Myocyte (in vitro differentiated cells): ENCODE measurements at places on chromosomes 3 and 15.
A peak's percentile ranks its signal among the peaks of the same experiment; 100 is the strongest.

DNA sequence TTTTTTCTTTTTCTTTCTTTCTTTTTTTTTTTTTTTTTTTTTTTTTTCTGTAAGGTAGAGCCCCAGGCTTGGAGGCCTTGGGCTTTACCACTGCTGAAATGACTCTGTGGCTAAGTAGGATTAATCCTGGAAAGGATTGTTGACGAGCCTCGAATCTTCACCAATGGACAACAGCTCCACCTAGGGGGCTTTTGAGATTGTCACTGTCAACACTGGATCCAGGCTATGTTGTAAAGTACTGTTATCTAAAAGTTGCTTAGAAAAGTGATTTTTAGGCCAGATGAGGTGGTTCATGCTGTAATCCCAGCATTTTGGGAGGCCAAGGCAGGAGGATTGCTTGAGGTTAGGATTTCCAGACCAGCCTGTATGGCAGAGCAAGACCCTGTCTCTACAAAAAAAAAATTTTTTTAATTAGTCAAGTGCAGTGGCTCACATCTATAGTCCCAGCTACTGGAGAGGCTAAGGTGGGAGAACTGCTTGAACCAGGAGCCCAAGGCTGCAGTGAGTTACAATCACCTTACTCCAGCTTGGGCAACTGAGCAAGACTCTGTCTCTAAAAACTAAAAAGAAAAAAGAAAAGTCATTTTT, 41.6 kb downstream of the KLHL18 start:
- peak; percentile 86 for DNase-seq

DNA sequence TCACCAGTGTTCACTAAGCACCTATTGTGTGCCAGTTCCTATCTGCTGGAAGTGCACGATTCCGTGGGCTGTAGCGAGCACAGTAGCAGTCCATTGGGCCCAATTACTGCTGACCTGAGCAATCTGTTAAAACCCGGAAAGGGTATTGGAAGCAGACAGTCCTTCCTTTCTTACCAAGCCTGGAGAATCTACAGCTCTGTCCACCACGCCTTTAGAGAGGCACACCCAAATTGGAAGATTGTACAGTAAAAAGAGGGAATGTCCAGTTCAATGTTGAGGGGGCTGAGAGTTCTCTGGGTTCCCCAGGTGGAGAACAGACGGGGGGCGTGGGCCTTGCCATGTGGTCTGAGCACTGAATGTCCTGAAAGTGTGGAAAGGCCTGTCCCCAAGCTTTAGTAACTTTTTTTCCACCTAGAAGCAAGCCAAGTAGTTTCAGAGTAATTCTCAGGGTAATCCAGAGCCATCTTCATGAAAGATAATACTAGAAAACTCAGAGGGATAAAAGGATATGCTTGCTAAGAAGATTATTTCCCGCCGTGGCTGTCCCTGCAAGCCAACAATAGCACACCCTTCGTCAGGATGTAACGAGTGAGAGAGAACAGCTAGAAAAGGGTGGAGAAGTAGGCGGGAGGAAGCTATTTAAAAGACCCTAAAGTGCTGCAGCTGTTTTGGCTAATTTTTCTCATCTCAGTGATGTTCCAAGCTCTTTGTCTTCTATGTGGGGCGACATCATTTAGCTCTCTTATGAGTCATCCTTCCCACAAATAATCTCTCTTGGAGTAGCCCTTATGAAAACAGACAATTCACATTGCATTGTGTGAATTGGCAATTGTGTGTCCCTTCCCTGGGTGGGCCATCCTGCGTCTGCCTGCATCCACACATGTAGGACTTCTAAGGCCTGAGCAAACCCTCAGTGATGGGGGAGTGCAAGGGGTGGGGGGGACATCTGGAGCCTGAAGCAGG, 181.0 kb downstream of the ATG7 start:
- DNase-seq = peak; percentile 86

- DNase-seq = no peak
Observed at GRCh38 chr15:71250936-71251583, 135.8 kb downstream of the THSD4 start.

DNA sequence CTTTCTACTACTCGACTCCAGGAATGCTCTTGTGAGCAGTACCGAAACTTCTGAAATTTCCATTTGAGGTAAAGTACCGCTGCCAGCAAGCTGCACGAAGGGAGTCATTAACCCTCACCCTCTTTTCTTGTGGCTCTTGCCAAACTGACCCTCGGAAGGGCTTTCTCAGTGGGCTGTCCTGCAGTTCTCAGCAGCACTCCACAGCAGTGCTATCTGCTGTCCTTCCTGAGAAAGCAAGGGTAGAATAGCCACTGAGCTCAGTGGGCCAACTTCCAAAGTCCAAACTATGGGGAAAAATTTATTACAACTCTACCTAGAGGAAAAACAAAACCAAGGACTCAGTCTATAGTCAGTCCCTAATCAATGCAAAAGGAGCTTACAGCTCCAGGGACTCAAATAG, 38.5 kb upstream of the COL8A1 start:
- no peak for DNase-seq

GRCh38 chr3:184631472-184631861, 69.9 kb downstream of the EPHB3 start:
- DNase-seq = no peak

- DNase-seq = peak; percentile 96
Observed at GRCh38 chr3:172129850-172130716, 90.7 kb downstream of the FNDC3B start.

- peak; percentile 78 for DNase-seq
Observed at GRCh38 chr3:62238431-62238830, 134.9 kb downstream of the FEZF2 start.

DNA sequence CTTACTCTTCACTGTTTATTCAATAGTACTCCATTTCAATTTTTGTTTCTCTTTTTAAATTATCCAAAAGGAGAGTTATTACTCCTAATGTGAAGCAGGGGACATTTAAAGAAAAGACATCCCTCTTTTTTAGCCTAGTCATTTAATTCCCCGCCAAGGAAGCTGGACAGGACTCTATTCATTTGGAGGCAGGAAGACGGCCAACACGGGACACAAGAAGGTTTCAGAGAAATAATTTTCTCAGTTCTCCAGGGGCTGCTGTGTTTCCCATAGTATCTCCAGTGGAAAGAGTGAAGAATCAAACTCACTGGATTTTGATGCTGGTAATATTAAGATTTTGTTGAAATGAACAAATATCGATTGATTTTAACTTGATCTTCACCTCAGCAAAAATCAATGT, 833.7 kb downstream of the ROBO2 start:
- DNase-seq = no peak

GRCh38 chr15:99537344-99537743, 28.4 kb upstream of the MEF2A start:
- peak; percentile 53 for DNase-seq

DNA sequence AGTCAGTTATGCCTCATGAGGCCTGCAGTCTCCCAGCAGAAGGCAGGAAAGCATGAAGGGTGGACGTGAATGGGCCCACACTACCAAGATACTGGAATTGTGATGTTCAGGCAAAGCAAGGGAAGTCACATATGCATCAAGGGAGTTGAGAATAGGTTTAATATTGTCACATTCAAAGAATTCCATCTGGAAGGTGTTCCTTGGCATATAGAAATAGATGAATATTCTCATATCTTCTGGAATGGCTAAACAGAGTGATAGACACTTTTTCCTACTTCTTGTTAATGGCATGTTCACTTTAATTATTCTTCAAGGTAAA, 103.7 kb downstream of the CMSS1 start:
- DNase-seq = no peak

GRCh38 chr3:46203681-46204080, 4.4 kb downstream of the CCR1 start:
- no peak for DNase-seq

- DNase-seq = peak; percentile 78
Observed at GRCh38 chr15:74616366-74616939, 817 bp downstream of the CLK3 start.

DNA sequence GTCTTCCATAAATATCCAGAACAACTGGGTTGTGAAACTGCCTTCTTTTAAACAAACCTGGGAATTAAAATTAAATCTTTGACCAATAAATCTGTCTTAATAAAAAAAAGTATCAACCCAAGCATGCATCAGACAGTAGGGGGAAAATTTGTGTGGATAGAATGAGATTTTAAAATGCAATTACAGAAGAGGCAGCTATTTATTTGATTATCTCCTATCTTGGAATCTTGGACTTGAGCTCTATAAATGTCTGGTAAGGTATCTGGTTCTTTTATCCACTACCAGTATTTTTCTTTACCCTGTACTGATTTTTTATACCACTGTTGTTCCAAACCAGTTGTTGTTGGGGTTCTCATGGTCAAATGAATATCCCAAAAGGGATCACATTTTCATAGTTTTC, 157.6 kb upstream of the VEPH1 start:
- DNase-seq = no peak

DNA sequence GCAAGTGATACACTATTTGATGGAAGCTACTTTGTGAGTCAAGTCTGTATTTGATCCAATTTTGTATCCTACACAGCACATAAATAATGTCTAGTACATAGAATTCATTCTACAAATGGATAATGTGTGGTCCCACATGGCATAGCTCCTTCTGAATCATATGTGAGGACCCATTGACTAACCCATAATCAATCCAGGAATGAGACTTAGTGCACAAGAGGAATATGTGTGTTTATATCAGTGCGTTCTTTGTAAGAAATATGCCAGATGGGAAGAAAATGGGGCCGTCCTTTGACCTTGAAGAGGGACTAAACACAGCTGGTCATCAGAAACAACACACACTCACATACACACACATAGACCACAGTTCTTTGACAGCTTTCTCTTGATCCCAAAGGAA, 282.7 kb upstream of the SEMA6D start:
- DNase-seq = no peak

DNA sequence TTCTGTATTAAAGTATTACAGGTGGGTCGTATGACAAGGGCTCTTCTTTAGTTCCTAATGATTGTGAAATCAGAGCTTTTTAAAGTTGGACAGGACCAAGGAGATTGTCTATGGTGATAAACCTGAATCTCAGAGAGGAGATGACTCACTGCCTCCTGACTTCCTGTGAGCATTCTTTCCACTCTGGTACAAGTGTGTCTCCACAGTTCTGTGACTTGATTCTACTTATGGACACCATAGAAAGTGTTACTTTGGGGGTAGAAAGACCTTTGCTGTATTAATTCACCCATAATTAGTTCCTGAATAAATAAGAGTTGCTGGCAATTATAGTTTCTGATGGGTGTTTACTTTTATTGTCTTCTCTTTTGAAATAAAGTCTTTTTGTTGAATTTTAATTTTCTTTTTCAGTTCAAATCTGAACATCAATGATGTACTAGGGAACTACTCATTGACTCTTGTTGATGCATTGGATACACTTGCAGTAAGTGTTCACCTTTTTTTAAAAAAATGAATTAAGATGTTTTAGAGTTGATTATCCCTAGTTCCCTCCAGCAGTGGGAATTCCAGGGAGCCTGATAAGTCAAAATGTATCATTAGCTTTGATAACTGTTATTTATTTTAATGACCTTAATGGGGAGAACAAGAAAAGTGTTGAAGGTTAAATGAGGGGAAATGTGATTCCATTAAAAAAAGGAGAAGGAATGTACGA, 7.4 kb downstream of the EDEM1 start:
- peak; percentile 52 for DNase-seq

DNA sequence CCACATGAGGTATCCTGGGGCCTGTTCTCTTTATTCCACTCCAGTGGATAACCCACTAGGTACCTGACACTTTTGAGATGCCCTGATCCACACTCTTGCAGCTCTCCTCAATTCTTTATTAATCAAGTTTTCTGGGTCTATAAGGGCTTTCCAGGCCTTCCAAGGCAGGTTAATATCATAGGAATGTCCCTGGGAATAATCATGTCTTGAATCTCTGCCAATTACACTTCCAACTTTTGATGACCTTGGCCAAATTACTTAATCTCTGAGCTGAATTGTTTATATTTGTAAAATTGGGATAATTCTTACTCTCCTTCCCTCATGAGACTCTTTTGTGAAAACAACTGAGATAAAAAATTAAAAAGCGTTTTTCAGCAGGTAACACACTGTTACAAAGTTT, 881.7 kb downstream of the MCTP2 start:
- DNase-seq = no peak

- DNase-seq = no peak
Observed at GRCh38 chr15:68143785-68144184, 61.3 kb downstream of the CALML4 start.

DNA sequence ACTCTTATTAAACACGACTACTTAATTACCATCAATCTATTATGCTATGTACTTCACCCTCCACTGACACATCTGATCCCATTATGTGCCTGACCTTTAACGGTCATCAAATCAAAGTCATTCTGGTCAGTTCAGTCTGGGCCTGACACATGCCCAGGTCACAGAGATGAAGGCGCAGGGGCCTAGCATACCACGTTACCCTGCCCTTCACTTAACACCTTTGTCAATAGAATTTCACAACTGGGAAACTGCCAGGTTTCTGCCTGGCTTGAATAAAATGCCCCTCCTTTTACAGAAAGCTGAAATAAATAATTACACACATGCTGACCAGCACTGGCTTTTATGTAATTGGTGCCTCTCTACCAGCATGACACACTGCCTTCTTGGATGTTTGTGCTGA, 39.5 kb downstream of the MECOM start:
- no peak for DNase-seq

DNA sequence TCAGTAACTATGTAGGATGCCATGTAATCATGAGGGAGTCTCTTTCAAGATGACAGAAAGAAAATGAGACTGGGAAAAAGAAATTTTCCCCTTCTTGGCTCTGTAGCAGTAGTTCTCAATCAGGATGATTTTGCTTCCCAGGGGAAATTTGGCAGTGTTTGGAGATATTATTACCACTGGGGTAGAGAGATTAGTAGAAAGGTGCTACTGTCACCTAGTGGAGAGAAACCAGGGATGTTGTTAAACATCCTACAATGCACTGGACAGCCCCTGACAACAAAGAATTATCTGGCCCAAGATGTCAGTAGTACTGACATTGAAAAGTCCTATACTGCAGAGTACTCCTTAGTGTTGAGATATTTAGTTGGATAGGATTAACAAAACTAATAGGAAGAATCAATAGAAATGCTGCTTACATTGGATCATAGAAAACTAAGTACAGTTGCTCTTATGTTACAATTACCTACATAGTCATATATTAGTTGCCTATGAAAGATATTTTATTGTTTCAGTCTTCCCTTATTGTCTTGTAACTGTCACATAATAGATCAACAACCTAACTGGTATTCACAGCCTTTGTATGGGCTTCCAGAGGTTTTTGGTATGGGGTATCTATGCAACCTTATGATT, 433.3 kb downstream of the RAP2B start:
- DNase-seq = peak; percentile 55

DNA sequence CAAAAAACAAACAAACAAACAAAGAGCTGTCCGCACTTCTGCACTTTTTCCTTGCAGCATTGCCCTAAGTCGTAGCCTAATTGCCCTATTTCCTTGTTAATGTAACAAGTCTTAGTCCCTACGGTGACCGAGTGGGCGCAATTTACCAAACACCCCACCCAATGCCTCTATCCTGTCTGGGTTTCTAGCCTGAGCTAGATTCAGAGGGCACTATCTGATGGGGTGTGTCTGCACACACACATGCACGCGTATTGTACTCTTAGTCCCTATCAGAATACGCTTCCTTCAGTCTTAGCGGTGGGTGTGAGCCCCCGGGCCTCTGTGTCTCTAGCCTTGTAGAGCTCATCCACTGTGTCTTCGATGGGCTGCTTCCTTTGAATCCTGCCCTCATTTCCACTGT, 125.9 kb upstream of the DLG1 start:
- no peak for DNase-seq

- DNase-seq = peak; percentile 35
Observed at GRCh38 chr3:25843332-25843731, 53.4 kb downstream of the OXSM start.
